ENCODE measurements at places on chromosomes 5 and 9. TPM values are rescaled to one million over a fixed set of nuclear protein-coding genes. Genes with fewer than 3 reads are reported as not detected.

The TMEM252 gene
- total RNA-seq = not detected

The PRR16 gene
- not detected for total RNA-seq

The BNIP1 gene
- 25.2 TPM for total RNA-seq

The PHYHD1 gene
- 1.5 TPM for total RNA-seq

The RCL1 gene
- 24.5 TPM for total RNA-seq

The C9 gene
- total RNA-seq = not detected

The PFN3 gene
- not detected for total RNA-seq

The GBGT1 gene
- 3.6 TPM for total RNA-seq

The LCNL1 gene
- total RNA-seq = not detected

The PDLIM4 gene
- not detected for total RNA-seq

DNA sequence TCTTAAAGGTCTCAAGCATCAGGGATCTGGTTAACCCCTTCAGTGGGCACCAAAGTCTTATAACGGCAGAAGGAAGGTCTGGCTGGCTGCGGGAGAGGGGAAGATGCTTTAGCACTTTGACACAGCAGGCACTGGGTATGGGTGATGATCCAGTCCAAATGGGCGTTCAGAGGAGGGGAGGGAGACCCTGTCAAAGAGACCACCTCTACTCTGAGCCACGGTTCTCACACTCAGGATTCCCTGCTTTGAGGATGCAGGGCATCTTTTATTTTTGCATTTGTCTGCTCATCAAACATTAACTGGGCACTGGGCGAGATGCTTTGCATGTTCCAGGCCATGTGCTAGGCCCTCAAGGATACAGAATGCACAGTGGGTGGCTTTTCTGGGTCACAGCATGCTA lies 204.0 kb downstream of the DAB2IP start:
- no peak for DNase-seq

DNA sequence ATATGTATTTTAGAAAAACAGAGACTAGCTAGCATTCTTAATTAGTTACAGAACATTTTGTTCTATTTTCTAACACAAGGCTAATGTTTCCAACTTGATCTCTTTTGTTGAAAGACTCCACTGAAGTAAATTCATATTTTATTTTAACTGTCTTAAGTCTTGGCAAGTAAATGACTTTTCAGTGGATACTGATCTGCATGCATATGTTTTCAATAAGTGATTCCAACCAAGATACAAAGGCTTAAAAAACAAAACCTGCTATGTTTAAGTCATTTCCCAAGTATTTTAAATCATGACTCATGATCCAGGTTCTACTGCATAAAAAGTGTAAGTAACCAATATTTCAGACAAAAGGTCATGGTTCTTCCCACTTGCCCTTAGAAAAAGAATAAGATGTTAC lies 5.7 kb downstream of the CDO1 start:
- DNase-seq = no peak

DNA sequence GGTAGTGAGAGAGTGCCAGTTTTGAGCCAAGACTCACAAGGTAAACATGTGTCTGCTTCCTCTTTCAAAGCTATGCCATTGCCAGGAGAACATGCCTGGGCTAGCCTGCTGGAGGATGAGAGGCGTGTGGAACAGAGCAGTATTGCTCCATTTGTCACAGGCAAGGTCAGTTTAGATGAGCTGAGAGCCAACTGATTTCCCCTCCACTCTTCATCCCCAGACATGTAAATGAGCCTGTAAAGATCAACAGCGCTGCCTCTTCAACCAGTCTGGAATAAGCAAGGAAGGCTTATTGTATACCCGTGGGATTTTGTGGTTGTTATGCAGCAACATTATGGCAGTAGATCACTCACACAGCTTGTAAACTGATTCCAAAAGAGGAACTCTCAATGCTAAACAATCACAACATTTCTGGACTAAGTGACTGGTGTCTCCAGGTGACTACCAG lies 8.2 kb upstream of the GDNF start:
- DNase-seq = no peak

DNA sequence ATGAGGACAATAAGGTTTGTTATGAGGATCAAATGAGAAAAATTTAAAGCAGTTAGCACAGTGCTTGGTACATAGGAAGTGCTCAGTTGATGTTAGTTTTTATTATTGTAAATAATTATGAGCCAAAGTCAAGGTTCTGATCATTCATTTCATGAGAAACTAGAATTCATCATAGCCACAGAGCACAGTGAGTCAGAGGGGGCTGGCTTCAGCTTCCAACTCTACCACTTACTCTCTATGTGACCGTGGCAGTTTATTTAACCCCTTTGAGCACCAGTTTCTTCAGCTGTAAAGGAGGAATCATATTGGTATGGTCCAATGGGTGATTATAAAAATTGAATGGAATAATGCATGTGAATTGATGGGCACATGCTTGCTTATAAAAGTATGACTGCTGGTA lies 39.4 kb downstream of the KLHL3 start:
- DNase-seq = peak; percentile 77

GRCh38 chr9:90881648-90882047 lies 80.0 kb downstream of the SYK start:
- no peak for DNase-seq

DNA sequence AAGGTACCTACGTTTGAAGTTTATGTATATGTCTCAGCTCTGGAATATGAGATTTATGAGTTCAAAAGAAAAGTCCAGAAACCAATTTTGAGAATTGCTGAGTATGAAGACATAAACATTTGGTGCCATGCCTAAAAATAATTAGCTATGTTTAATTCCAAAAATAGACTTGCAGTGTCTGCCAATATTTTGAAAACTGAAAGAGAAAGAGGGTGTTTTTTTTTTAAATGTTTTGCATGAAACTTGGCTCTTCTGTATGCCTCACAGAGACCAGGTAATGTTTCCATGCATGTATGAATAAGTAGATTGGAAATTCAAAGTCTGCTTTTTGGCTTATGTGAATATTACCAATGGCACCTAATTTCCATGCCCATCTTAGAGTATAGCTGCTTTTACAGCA lies 634.4 kb upstream of the C9orf72 start:
- no peak for DNase-seq

- no peak for DNase-seq
Observed at GRCh38 chr9:82721593-82721992, 341.3 kb downstream of the RASEF start.

DNA sequence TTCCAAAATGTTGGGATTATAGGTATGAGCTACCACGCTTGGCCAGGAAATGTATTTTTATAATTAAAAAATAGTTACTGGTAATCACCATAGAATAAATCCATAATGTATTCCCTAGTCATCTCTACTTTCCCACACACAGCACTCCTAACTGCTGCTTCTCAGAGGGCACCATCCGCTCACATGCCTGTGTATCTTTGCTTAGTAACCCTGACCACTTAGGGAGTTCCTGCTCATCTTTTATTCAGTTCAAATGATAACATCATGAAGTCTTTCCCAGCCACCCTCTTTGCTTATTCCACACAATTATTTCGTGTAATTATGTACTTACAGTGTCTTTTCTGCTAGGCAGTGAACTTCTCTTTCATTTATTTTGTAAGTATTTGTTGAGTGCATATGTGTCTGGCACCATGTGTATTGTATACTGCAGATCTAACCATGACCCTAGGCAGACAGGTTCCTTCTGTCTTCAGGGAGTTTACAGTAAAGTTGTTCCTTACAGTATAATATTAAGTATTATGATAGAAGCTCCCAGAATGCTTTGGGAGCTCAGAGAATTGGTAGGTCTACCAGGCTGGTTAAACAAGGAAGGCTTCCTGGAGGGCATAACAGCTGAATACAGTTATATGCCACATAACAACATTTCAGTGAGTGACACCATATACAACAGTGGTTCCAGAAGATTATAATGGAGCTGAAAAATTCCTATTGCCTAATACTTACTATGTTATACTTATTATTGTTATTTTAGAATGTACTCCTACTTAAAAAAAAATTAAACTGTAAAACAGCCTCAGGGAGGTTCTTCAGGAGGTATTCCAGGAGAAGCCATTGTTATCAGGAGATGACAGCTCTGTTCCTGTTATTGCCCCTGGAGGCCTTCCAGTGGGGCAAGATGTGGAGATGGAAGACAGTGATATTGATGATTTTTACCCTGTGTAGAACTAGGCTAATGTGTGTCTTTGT lies 39.2 kb downstream of the DCAF10 start:
- no peak for DNase-seq

DNA sequence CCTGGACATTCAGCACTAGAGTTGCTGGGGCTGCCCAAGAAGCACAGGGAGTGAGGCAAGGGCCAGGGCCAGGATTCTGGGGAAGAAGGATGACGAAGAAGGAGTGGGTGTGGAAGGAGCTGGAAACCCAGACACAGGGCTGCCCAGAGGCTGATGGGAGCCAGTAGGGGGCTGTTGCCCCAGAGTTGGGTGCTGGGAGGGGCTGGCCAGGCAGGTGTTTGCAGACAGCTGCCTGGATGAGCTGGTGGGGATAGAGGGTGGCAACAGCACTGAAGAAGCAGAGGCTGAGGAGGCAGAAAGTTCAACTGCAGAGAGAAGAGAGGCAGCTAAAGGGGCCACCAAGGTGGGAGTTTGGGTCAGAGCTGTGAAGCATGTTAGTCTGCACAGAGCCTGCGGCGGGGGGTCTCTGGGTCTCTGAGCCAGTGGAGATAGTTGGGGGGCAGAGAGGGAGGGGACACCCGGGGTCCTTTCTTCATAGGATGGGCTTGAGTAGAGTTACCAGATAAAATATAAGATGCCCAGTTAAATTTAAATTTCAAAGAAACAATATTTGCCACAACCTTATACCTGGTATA lies 2.5 kb upstream of the AQP7 start:
- no peak for DNase-seq

GRCh38 chr9:76987594-76988200 lies 31.8 kb upstream of the FOXB2 start:
- DNase-seq = peak; percentile 20

- DNase-seq = no peak
Observed at GRCh38 chr5:7347377-7347776, 48.6 kb upstream of the ADCY2 start.

DNA sequence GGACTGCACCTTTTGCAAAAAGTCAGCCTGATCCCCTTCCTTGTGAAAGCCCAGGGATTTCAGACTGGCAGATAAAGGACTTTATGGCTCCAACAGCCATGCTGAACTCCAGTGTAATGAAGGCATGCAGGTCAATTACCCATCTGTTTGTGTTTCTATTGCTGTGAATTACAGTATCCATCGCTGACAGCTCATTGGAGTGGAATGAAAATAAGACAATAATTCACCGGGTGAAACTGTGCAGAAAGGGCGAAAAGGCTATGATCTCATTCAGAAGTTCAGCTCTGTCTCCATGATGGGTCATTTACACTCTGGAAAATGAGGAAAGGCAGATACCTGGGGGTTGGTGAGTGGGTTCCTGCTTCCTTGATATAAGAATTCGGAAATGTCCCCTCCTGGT lies 148.0 kb downstream of the BRINP1 start:
- no peak for DNase-seq

GRCh38 chr5:174618589-174618988 lies 105.8 kb upstream of the MSX2 start:
- DNase-seq = no peak

DNA sequence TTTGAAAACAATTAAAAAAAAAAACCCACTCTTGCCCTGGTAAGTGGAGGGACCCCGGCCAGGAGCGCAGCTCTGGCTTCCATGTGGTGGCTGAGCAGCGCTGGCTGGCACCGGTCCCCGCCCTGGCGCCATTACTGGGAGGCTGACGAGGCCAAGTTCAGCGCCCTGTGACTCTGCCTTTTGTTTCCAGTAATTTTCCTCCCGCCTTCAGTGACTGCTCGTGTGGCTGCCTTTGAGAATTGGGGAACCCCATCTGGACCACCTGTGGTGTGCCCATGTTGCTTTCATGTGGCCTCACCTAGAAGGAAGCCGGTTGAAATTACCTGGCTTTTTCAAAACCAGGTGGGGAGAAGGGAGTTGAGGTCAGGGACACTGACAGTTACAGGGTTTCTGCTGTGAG lies 136.1 kb downstream of the GAPVD1 start:
- DNase-seq = no peak

DNA sequence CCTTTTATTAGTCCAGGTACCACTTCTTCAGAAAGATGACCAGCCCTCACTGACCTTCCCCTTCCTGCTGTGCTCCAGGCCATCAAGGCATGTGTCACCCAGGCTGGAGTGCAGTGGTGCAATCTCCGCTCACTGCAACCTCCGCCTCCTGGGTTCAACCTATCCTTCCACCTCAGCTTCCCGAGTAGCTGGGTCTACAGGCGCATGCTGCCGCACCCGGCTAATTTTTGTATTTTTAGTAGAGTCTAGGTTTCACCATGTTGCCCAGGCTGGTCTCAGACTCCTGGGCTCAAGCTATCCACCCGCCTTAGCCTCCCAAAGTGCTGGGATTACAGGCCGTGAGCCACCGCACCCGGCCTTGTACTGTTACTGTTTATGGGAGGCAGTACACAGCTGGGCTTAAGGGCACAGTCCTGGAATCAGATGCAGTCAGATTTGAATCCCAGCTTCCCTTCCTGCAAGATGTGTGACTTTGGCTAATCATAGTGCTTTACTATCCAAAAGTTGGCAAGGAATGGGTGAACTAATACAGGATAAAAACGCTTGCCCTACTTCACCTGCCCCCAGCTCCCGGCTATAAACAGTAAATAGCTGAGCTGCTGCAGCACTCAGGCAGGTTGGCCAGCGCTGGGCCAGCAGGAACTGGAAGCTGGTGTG lies 483 bp upstream of the EIF4EBP3 start:
- DNase-seq = no peak

- DNase-seq = no peak
Observed at GRCh38 chr9:86978922-86979474, 31.7 kb upstream of the GAS1 start.
